H1 (cell line): ENCODE measurements at places on chromosomes 4 and X. TPM values are rescaled to one million over a fixed set of nuclear protein-coding genes. Genes with fewer than 3 reads are reported as not detected.

Gene DACH2
- 1.8 TPM in 2 replicates for total RNA-seq

Gene EXOC1L
- not detected in 2 replicates for total RNA-seq

Gene DSPP
- not detected in 2 replicates for total RNA-seq

Gene ANKRD37
- total RNA-seq = 2.8 TPM in 2 replicates

GRCh38 chr4:90515191-90515590, 388.0 kb downstream of the CCSER1 start:
- no peak for DNase-seq

DNA sequence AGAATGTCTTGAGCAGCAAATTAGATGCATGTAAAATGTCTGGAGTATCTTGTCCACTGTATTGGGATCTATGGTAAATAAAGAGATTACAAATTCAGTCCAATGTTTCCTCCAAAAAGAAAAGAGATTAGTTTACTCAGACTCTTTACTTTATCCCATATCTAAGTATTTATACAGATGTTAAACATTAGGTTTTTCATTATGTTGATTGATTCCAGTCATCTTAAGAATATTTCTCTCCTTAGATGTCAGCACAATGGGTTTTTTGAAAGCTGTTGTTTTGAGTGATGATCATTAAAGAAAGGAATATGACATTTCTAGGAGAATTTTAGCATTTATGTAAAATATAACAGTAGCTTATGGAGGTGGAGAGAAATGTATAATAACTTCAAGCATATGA, 938.9 kb downstream of the C4orf33 start:
- no peak for DNase-seq

- no peak for DNase-seq
Observed at GRCh38 chrX:24027985-24028384, 999 bp upstream of the KLHL15 start.
